ENCODE measurements at places on chromosomes 6 and 20. TPM values are rescaled to one million over a fixed set of nuclear protein-coding genes. Genes with fewer than 3 reads are reported as not detected.

The SAMD3 gene
- total RNA-seq, result 0.22 TPM

DNA sequence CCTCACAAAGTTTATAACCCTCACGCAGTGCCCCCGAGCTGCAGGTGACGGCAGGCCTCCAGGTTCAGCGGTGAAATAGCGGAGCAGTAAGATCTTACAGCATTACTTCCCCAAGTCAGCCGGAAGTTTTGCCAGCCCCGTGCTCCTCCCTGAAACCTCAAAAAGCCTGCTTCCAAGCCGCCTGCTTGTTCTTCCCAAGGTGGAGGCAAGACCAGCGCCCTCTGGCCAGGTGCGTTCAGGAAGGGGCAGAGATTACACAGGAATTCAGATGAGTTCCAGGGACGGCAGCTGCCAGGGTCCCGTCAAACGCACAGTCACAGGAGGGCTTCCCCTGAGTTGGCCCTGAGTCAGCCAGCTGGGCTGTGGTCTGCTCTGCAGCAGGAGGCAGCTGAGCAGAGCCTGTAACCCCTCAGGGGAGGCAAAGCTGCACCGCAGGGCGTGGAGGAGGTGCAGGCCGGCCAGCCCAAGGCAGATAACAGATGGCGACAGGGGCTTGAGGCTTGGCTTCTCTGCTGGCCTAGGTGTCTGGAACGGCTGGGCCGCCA lies 124.1 kb upstream of the RPS6KA2 start:
- H3K4me3 ChIP-seq, result no peak overlapping the region
- no peaks in the 10 kb centered on the region for H3K4me1 ChIP-seq
- DNase-seq, result no peak
- H3K36me3 ChIP-seq, result no peaks in the 10 kb centered on the region
- peaks cover 10% of the 10 kb centered on the region for H3K27me3 ChIP-seq
- H3K27ac ChIP-seq, result no peak overlapping the region

The BHLHE23 gene
- total RNA-seq, result not detected

The ANKRD6 gene
- total RNA-seq, result 14.1 TPM

DNA sequence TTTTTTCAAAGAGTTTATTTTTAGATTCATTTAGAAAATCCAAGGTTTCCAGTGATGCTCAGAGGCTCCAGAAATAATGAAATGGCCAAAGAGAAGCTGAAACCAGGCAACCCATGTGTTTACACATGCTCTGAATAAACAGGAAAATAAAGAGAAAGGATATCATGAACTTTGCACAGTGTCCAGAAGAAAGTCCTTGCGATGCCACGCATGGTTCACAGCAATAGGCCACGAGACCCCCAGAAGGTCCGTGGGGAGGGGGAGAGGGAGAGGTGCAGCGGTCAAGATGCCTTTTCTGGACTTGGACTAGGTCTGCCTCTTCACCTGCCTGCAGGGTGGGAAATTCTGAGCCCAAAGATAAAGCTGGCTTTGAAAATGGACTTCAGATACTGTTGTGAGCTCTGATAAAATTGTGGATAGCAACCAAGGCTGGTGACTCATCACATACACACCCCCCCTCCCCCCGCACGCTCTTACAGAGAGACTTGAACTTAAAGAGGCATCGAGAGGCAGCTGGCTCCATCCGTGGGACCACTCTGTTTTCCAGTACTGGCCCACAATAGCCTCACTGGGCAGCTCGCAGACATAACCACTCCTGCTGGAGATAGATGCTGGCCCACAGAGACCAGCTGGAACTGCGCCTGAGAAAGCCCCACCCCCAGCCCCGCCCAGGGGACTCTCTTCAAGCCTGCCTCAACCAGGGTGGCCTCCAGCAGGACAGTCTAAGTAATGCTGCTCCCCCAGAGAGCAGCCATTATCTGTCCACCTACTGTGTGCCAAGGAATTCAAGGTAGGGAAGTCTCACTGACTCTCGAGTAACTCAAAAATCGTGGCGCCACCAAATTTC lies 21.2 kb upstream of the NFATC2 start:
- peak overlapping the region; percentile 61 for H3K4me3 ChIP-seq
- peaks cover 49% of the 10 kb centered on the region for H3K4me1 ChIP-seq
- DNase-seq, result peak; percentile 80
- H3K27ac ChIP-seq, result peak overlapping the region; percentile 90
- H3K36me3 ChIP-seq, result no peaks in the 10 kb centered on the region
